Lower lobe of right lung (tissue), 2 donors: ENCODE measurements at places on chromosomes 7 and 10. TPM values are rescaled to one million over a fixed set of nuclear protein-coding genes. Genes with fewer than 3 reads are reported as not detected.

DNA sequence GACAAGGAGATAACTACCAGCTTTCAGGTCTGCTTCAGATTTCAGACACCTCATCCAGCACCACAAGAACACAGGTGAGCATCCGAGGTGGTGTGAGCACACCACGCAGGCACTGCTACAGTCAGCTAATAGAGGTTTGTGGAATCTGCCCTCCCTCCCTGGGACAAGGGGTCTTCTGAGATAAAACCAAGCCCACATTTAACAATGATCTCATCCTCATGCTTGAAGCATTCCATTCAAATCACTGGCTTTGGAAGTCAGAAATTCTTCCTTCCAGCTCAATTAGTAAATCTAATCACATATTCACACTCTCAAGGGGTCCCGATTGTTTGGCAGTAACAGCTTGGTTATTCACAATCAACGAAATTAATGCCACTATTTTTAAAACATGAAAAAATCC is 331.4 kb downstream of the ELMO1 start:
- H3K27me3 ChIP-seq: no peaks in the 10 kb centered on the region
- no peaks in the 10 kb centered on the region for H3K4me1 ChIP-seq
- H3K4me3 ChIP-seq: no peak overlapping the region
- DNase-seq: no peak

- no peak overlapping the region for H3K4me3 ChIP-seq
- DNase-seq: peak; percentile 43
- H3K27me3 ChIP-seq: peaks cover 17% of the 10 kb centered on the region
- peaks cover 29% of the 10 kb centered on the region for H3K4me1 ChIP-seq
- H3K27ac ChIP-seq: no peak overlapping the region
These were observed 87.4 kb downstream of the FOXL3 start for GRCh38 chr7:377080-378040.

DNA sequence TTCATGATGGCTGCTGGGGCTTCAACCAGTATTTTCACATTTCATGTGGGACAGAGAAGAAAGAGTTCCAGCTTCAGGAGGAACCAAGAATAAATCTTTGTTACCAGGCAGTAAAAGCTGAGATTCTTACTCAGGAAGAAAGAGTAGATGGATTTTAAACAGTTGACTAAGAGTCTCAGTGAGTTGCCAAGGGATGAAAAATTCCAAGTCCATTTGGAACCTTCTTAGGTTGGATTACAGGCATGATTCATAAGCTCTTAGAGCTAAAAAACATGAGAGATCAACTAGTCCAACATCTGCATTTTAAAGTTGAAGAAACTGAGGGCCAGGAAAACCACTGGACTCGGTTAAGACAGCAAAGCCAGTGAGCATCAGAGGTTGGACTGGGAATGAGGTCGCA is 148.6 kb downstream of the NEBL start:
- H3K27ac ChIP-seq: no peak overlapping the region
- H3K27me3 ChIP-seq: no peaks in the 10 kb centered on the region
- DNase-seq: no peak
- H3K36me3 ChIP-seq: no peaks in the 10 kb centered on the region

Gene FAM170B
- total RNA-seq: not detected

Gene PNLIPRP3
- not detected for total RNA-seq

DNA sequence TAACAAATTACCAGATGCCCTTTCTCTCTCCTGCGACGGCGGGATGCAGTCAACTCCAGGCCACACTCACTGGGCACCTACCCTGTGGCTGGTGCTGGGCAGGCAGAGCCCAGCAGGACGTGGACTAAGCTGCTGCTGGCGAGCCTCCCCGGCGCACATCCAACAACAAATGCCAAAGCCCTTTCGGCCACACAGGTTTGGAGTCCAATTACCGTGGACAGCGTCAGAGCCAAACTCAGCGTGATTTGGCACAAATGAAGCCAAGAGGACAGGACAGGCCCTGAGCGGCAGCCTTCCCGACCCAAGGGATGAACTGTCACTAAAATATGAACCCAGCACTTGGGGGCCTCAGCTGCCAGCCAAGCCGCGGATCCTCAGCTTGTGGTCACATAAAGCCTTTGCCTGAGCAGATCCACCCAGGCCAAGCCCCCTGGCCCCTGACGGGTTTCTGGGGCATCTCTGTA is 28.4 kb downstream of the DAGLB start:
- no peak for DNase-seq
- no peak overlapping the region for H3K27ac ChIP-seq
- H3K4me3 ChIP-seq: no peak overlapping the region
- H3K36me3 ChIP-seq: peaks cover 83% of the 10 kb centered on the region

GRCh38 chr7:16739863-16740622 is 13.5 kb upstream of the TSPAN13 start:
- no peak overlapping the region for H3K4me3 ChIP-seq
- no peaks in the 10 kb centered on the region for H3K36me3 ChIP-seq

DNA sequence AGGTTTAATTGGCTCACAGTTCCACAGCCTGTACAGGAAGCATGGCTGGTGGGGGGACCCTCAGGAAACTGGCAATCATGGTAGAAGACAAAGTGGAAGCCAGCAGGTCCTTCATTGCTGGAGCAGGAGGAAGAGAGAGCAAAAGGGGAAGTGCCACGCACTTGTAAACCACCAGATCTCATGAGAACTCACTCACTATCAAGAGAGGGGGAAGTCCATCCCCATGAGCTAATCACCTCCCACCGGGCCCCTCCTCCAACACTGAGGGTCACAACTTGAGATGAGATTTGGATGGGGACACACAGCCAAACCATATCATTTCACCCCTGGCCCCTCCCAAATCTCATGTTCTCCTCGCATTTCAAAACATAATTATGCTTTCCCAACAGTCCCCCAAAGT is 171.9 kb upstream of the CACNA2D1 start:
- no peaks in the 10 kb centered on the region for H3K36me3 ChIP-seq
- no peaks in the 10 kb centered on the region for H3K27me3 ChIP-seq
